ENCODE measurements at places on chromosomes 3 and 15. TPM values are rescaled to one million over a fixed set of nuclear protein-coding genes. Genes with fewer than 3 reads are reported as not detected.

DNA sequence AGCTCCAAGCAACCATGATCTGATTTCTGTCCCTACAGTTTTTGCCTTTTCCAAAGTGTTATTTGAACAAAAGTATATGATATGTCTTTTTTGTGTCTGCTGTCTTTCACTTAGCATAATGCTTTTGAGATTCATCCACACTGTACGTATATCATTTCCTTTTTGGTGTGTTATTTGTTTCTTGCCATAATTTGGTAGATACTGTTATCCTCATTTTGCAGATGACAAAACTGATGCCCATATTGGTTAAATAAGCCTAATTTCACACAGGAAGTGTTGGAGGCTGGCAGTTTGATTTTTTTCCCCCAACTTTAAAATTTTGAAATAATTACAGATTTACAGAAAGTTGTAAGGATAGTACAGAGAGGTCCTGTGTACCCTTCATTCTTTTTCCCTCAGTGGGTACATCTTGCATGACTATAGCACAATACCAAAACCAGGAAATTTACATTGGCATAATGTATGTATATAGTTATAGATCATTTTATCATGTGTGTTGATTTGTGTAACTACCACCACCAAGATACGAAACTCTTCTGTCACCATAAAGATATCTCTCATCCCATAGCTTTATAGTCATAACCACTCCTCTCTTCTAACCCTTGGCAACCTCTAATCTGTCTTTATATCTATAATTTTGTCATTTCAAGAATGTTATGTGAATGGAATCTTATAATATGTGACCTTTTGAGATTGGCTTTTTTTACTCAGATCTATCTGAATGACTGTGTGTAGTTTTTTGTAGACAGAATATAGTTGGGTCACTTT lies 55.6 kb downstream of the RASA2 start:
- DNase-seq, result no peak

Gene DUOX2
- 0.06 TPM for polyA plus RNA-seq

Gene ALCAM
- 64.0 TPM for polyA plus RNA-seq

Gene SEMA3G
- 0.24 TPM for polyA plus RNA-seq

- DNase-seq, result no peak
Measured at GRCh38 chr3:39541917-39542329, 74.4 kb downstream of the MOBP start.

DNA sequence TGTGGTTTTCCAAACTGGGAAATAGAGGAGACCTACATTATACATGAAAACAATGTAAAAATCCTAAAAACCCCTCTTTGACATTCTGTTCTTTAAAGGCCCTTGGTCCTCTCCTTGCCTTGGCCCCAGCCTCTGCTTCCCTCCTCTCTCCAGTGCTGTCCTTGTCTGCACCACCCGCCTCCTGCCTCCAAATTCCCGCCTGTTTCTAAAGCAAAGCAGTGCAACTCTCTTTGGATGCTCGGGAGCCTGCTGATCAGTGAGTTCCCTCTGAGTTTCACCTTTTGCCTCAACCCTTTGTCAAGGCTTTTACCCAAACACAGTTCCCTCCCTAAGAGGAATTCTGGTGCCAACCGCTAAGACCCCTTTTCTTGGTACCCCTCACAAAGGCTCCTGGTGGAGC lies 8.0 kb downstream of the ANKDD1A start:
- no peak for DNase-seq

DNA sequence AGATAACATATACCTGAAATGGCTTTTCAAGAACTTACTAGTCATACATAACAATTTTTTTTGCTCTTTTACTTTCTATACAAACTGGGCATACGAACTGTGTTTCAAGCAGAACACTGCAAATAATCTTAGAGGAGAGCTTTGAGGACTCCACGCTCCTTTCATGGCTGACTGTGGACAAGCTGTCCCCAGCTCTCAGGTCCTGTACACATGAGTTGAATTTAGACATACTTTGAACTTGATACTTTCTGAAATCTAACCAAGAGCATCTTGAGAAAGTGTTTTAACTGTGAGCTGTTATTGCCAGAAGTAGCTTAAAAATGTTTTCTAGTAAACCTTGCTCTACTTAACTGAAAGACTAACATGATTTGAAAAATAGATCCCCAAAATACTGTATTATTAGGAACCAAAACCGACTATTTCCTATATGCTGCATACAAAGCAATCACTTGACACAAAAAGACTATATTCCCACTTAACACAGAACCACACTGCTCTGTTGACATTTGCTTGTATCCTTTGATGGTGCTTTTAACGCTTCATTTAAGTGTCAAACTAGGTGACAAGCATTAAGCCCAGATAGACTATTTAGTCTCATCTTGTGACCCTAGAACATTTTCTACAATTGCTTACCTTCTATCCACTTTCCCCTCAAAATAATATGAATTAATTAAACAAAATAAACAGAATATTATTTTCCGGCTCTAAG lies 755.8 kb downstream of the ROBO1 start:
- DNase-seq, result no peak
